ENCODE measurements at places on chromosomes 1 and 21.
A peak's percentile ranks its signal among the peaks of the same experiment; 100 is the strongest.

DNA sequence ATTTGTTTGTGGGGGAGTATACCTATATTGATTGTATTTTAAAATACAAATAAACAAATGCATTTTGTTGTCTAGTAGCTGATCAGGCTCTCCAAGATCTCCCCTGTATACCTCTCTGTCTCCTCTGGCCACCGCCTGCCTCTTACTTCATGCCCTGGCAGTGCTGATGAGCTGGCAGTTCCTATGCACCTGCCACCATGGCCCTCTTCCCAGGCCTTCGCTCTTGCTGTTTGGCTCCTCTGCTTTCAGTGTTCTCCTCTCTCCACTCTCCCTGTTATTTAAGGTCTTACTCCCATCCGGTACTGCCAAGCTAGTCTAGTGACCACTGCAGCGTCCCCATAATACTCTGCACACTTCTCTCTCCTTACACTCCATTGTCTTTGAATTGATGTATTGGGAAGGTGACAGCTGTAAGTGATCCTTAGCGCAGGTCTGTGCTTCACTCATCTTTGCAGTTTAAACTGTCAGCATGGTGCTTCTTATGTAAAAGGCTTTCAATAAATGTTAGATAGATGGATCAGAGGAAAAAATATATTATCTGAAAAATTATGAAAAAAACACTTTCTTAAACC lies 88.1 kb upstream of the ATP1A1 start:
- DNase-seq = no peak

DNA sequence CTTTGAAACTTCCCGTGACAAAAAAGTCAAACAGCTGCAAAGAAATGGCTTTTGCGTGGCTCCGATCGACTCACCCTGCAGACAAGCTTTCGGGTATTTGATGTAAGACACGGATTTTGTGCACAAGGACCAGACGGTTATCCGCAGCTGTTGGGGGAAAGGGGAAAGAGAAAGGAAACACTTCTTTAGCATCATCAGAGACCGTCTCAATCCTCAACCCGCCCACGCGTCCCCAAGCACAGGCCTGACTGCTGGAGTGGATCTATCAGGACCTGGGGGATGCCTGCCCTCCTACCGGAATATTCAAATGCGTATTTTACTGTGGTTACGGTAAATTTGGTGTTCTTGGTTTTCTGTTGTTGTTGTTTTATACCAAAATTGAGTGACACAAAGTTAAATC lies 11.2 kb downstream of the WRAP73 start:
- DNase-seq = no peak

GRCh38 chr1:101540161-101540560 lies 303.3 kb downstream of the S1PR1 start:
- DNase-seq = no peak

DNA sequence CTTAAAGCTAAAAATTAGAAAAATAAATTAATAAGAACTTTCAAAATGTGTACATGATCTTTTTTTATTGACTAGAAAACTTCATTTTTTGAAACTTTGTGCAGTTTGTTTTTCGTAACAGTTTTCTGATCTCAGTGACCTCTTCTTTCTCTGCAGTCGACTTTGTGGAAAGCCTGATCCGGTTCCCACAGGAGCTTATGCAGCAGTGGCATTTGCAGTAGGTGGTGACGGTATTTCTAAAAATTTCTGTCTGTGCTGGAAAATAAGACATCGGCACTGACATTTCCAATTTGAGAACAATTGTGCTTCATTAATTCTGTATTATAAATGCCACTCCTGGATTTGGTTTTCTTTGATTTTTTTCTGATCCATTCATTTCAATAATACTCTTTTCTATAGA lies 68.8 kb downstream of the CLDN17 start:
- no peak for DNase-seq

DNA sequence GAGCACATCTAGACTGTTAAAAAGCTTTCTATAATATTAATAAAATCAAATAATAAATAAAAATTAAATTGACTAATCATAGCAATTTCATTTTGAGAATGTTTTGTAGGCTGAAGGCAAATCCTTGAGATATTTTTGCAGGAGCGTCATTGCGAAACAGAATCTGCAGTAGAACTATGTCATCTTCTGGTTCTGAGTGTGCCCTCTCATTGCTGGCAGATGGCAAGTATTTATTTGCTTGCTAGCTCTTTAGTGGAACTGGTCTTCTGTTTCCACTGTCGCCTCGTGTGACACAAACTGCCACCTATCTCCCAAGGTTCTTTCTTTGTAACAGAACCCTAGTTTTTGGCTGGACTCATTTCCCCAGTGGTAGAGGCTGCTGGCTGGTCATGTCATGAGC lies 19.0 kb upstream of the IRF2BP2 start:
- no peak for DNase-seq

DNA sequence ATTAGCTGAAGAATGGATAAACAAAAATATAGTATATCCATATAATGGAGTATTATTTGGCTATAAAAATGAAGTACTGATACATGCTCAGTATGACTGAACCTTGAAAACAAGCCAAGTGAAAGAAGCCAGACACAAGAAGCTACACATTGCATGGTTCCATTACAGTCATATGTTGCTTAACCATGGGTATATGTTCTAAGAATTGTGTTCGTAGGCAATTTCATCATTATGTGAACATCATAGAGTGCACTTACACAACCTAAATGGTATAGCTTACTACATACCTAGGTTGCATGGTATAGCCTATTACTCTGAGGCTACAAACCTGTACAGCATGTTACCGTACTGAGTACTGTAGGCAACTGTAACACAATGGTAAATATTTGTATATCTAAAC lies 28.6 kb upstream of the FCAMR start:
- DNase-seq = no peak

DNA sequence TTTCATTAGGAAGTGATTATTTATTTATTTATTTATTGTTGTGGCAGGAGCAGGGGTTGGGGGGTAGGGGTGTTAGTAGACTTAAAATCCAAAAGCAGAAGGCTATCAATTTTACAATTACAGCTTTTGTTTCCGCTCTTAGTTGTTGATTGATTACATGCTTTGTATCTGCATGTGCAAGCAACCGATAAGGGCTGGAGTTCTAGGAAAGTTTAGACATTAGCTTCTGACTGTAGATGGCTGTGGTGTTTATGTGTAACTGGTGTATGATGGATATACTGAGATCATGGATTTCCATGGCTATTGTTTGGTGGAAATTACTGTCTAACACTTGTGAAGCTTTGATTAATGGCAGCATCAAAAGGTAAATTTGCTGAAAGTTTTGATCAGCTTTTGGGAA lies 2.8 kb downstream of the ST6GALNAC5 start:
- DNase-seq = no peak

DNA sequence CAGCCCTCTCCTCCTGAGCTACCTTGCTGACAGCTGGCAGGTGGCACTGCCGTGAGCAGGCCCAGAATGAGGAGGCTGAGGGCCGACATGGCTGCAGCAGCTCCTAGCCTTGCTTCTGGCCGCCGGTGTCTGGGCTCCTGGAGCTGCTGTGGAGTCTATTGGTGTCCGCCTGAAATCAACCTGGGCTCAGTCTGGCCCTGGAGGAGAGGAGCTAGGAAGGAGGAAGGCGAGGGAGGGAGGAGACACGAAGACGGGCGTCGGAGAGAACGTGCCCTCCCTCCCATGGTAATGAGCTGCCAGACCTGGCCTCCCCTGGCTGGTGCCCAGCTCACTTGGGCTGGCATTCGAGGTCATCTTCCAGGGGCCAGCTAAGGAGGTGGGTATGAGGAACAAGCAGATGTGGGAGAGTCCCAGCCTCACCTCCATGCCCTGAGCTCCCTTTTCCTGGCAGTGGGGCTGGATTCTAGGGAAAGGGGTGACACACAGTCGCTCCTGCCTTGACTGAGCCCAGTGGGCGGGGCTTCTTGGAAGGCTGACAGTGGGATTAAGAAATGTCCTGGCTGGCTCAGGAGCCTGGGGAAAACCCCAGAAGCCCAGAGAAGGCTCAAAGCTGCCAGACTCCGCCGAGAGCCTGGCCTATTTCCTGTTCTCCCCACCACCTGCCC lies at the start of gene PDZK1IP1:
PDZK1IP1 (minus strand) TSS at position 193 of the 665 bp plus-strand sequence; CDS start at position 89, 104 bp downstream.
- no peak for DNase-seq

- DNase-seq = no peak
These were observed 98.0 kb downstream of the ADARB1 start for GRCh38 chr21:45172420-45172819.

DNA sequence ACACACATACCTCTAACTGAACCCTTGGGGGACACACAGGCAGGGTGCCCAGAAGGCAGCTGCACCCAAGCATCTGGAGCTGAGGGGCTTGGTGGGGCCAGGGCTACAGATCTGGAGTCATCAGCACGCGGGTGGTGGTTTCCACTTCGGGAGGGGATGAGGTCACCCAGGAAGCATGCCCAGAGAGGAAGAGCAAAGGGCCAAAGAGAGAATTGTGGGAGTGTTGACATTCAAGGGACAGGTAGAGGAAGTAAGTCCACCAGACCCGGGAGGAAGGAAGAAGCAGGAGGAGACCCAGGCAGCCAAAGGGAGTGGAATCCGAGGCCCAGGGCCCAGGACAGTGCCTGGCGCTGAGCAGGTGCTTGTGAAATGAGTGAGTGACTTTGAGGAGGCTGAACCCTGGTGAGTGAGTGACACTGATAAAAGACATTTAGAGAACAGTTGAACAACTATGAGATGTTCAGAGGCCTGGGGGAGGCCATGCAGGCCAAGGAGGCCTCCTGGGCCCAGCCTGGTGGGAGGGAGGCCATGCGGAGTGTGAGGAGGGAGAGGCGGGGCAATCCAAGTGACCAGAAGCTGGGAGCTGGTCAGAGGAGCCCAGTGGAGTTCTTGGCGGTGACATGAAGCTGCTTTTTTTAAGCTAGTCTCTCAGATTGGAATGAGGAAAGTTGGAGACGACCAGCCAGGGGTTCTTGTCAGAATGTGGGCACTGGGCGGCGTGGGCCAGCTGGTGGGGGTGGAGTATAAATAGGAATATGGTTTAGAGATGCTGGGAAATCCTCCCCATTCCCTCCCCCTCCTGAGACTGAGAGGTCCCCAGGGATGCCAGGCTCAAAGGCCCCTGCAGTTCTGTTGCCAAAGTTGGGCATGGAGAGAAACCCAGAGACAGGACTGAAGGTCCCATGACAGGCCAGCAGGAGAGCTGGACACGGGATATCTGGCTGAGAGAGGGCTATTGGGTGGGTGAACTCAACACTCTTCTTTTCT lies 7.9 kb downstream of the CDK18 start:
- no peak for DNase-seq

GRCh38 chr1:172321451-172321850 lies 99.0 kb upstream of the C1orf105 start:
- DNase-seq = no peak

DNA sequence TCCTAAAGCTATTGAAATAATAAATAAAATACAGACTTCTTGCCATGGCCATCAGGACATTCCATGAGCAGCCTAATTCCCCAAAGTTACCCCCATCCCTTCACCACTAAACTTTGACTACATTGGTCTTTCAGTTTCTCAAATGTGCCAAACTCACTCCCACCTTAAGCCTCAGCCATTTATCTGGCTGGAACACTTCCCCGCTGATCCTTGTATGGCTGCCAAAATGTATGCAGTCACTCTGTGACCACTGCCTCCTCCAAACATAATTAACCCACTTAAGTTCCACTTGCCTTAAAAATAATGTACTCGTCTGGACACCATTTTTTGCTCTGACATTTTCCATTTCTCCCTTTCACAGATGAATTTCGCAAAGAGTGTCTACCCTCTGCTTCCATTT lies 407.4 kb downstream of the NTNG1 start:
- no peak for DNase-seq

GRCh38 chr1:46333300-46334029 lies 7.1 kb upstream of the NSUN4 start:
- DNase-seq = peak; percentile 76

DNA sequence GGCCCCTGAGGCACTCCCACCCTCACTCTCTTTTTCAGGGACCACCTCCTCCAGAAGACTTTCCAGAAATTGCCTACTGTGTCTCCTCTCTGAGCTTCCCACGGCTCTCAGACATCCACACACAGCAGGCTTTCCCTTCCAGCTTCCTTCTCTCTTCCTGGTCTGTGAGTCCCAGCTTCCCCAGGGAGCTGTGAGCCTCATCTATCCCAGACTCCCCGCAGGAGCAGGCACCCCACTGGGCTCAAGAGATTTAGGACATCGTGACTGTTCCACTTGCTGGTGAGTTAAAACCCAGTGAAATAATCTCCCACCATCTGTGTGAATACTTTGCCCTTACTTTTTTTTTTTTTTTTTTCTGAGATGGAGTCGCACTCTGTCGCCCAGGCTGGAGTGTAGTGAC lies 22.0 kb upstream of the PRELP start:
- DNase-seq = no peak

DNA sequence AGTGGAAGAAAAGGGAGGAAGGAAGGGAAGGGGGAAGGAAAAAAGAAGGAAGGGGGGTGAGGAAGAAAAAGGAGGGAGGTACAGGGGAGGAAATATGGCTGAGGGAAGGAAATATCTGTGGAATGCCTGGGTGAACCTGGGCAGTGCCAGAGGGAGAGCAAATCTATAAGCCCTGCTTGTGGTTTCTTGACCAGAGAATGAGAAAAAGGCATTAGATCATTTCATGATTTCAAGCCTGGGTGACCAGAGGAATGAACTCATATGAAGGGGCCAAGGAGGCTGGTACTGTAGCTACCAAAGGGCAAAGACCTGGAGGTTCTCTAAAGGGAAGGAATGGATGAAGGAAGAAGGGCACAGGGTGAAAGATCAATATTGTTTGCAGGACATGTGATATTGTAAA lies 31.4 kb downstream of the GNG12 start:
- no peak for DNase-seq

GRCh38 chr1:190429932-190430331 lies 47.7 kb downstream of the BRINP3 start:
- no peak for DNase-seq

- no peak for DNase-seq
These were observed 7.8 kb downstream of the PHTF1 start for GRCh38 chr1:113751516-113751915.

GRCh38 chr1:59015708-59016107 lies 231.9 kb upstream of the JUN start:
- no peak for DNase-seq

DNA sequence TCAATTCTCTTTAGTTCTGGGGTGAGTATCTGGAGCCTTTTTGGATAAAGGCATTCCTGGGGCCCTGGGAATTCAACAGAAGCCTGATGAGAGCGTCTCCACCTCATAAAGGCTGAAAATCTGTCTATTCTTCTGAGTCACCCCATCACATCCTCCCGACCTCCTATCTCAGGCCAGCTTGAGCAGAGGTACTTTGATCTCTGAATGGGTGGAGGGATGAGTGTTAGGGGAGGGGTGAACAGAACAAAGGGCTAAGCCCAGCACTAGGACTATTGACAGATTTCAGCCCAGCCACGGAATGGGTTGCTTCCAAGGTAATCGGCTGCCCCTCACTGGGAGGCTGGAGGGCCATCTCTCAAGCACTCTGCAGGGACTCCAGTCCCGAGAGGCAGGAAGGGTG lies 2.5 kb upstream of the MYBPH start:
- no peak for DNase-seq

GRCh38 chr1:89547563-89548116 lies 23.0 kb downstream of the LRRC8B start:
- no peak for DNase-seq

GRCh38 chr1:165675794-165676193 lies 22.6 kb downstream of the ALDH9A1 start:
- DNase-seq = no peak

GRCh38 chr21:19844334-19844733 lies 1153.9 kb upstream of the NCAM2 start:
- no peak for DNase-seq

GRCh38 chr1:206479183-206480125 lies 9.2 kb downstream of the IKBKE start:
- DNase-seq = peak; percentile 79
